Amniotic stem cell (primary cell): ENCODE measurements at places on chromosomes 1 and 21.

- no peak for DNase-seq
Measured at GRCh38 chr1:29638281-29638680, 402.0 kb downstream of the PTPRU start.

DNA sequence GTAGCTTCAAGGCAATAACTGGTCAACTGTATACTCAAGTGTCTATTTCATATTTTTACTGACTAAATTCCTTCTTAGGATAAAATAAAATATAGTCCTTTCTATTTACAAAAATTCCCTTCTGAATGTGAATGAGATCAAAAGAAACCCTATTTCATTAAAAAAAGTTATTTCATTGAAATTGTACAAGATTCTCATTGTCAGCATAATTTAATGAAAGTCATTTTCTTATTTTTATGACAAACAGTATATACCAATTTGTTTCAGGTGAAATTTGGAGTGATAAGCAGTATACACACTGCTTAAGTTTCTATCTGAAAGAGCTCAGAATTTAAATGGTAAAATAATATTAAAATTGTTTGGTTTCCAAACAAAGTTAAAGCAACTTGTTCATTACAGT, 269.2 kb downstream of the USH2A start:
- no peak for DNase-seq

DNA sequence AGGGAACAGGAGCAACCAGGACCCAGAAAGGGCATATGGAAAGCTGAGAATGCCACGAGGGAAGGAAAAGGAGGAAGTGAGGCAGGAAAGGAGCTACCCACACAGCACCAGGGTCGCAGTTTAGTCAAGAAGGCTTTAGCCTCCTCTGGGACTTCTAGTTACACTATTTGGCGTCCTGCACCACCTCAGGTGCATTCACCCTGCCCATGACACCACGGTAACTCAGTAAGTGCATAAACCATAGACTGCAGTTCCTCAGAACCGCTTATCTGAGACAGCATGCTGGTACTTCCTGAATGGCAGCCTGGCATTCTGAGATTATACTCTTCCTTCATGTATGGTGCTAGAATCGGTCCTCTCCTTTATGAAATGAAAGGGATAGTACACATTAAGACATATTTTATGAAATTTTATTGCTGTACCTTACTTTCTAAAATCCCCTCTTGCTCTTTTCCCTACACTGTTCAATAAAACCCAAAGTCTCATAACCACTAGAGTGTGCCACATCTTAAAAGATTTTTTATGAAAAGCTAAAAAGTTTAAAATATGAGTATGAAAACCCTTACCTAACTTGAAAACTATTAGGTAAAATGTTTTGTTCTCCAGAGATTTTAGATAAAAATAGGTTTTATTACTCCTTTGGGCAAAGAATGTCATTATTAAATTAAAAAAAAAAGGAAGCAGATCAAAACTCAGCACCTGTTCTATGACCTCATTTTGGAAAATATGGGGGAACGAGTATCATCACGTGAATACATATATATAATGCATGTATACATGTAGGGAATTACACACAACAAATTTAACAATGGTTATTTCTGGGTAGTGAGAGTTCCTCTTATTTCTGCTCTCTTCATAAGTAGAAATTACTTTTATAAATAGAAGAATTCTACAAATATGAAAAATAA, 67.3 kb downstream of the VAV3 start:
- DNase-seq, result no peak

GRCh38 chr1:43688594-43689000, 18.7 kb upstream of the ST3GAL3 start:
- no peak for DNase-seq

DNA sequence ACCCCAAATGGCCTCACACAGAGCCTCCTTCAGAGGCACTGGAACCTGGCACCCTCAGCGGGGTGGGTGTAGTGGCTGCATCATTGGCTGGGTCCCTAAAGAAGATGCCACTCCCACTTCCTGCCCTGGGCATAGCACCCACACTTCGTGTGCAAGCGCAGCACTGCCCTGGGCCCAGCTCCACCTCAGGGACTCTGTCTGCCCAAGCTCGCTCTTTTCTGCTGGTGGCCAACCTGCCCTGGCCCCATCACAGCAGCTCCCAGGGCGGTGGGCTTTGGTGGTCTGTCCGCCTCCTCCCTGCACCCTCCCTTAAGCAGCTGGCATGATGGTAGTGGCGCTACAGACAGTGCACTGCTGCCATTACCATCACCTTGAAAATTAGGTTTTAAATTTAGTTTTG, 829.3 kb upstream of the BRINP3 start:
- no peak for DNase-seq

GRCh38 chr1:24392604-24392946, 21.0 kb downstream of the STPG1 start:
- DNase-seq, result no peak

DNA sequence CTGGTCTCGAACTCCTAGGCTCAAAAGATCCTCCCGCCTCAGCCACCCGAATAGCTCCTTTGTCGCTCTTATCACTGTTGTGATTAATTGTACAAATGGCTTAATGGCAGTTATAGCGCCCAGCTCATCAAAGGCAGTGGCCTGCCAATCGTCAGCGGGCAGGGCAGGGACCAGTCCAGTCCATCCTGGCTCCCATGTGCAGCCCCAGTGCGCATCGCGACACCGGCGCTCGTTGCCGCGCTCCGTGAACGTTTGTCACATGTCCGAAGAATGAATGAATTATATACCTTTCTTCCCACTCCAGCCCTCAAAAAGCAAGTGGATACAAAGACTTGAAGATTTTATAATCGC, 18.4 kb downstream of the MTX1 start:
- DNase-seq, result no peak

- no peak for DNase-seq
Measured at GRCh38 chr1:183039330-183039729, 16.1 kb downstream of the LAMC1 start.

DNA sequence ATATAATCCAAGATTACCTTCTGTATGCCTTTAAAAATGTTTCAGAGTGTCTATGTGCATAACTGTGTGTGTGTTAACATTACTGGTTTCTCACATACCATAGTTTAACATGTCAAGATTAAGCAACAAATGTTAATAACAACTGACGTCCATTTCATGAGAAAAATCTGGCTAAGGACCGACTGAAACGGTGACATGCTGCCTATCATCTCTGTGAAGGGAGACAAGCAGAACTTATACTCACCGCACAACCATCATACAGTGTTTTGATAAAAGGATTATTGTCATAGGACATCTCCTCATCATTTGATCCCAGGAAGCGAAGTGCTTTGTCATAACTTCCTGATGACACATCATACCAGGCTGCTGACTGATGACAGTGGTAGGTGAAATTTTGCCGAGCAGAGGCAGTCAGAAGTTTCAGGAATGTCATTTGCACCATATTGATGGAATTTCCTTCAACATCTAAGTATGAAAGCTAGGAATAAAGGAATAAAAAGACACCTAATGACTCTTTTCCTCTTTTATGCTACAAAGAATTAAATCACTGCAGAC, 228.8 kb downstream of the COL11A1 start:
- peak; percentile 47 for DNase-seq

GRCh38 chr1:212284332-212284743, 872 bp upstream of the PPP2R5A start:
- no peak for DNase-seq

GRCh38 chr1:7076572-7076971, 291.3 kb downstream of the CAMTA1 start:
- DNase-seq, result no peak

GRCh38 chr1:58440696-58441095, 105.8 kb downstream of the OMA1 start:
- no peak for DNase-seq

DNA sequence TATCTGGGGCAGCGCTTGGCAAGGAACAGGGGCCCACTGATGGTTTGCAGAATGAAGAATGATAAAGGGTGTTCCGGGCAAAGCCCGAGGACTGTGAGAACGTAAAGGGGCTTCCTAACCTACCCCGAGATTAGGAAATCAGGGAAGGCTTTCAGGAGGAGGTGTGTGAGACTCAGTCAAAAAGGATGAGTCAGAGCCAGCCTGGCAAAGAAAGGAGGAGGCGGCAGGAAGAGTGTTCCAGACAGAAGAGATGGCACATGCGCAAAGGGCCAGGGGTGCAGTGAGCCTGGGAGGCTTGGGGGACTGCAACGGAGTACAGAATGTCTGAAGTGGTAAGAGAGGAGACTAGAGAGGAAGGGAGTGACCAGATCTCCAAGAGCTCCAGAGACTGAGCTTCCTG, 70.3 kb downstream of the RAP1GAP start:
- DNase-seq, result no peak

DNA sequence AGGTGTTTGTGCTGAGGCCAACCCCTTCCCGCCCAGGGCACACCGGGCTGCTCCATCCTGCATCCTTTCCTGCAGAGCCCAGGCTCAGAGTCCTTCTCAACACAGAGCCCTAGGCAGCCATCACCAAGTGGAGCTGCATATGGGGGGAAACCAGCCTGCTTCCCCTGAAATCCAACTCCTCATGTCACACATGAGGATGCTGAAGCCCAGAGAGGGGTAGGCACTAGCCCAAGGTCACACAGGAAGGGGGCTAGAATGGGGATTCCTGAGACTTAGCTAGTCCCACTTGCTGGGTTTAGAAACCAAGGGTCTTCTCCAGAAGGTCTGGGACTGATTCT, 5.5 kb upstream of the TNFRSF1B start:
- no peak for DNase-seq

DNA sequence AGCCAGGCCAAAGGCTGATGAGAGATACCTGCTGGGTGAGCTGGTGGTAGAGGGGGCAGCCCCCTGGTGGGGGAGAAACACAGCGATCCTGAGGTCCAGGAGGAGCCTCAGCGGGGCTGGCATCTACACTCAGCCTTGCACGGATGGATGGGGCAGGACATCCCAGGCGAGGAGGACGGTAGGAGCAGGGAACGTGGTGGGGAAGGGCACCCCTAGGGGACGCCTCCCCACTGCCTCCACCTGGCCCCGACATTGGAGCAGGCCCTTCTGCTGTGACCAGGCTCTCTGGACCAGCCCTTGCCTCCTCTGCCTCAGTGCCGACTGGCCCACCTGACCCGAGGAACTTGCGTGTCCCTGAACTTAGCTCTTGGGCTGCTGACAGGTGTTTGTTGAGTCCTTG, 6.4 kb upstream of the MMEL1 start:
- no peak for DNase-seq

- peak; percentile 49 for DNase-seq
Measured at GRCh38 chr1:67339623-67340343, 32.1 kb downstream of the IL12RB2 start.

- no peak for DNase-seq
Measured at GRCh38 chr1:27349784-27350662, 8.2 kb downstream of the SYTL1 start.

DNA sequence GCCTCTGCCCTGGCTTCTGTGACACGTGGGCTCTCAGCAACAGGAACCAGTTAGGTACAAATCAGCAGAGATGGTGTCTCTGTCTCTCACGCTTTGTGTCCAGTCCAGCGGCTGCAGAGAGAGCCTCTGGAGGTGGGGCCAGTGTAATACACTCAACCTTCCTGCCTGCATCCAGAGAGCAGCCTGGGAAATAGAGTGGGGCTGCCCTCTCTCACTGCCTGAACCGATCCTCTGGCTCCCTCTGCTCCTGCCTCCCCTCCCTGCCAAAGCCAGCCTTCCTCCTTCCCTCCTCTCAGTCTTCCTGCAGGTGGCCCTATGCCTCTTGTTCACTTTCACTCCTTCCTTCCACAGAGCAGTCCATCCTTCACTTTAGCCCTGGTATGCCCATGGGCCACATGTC, at the start of gene ZNF648:
ZNF648 (minus strand) TSS at position 119 of the 400 bp plus-strand sequence. CDS start 3,702 bp downstream, outside the sequence.
- no peak for DNase-seq
